Stimulated activated CD8-positive, alpha-beta memory T cell treated with anti-CD3 and anti-CD28 coated beads, Interleukin-4, amount 100 ng/mL, for 4 hours (primary cell): ENCODE measurements at places on chromosomes 2 and 18.

GRCh38 chr2:131056204-131056931, 36.9 kb downstream of the FAM168B start:
- no peak for DNase-seq

DNA sequence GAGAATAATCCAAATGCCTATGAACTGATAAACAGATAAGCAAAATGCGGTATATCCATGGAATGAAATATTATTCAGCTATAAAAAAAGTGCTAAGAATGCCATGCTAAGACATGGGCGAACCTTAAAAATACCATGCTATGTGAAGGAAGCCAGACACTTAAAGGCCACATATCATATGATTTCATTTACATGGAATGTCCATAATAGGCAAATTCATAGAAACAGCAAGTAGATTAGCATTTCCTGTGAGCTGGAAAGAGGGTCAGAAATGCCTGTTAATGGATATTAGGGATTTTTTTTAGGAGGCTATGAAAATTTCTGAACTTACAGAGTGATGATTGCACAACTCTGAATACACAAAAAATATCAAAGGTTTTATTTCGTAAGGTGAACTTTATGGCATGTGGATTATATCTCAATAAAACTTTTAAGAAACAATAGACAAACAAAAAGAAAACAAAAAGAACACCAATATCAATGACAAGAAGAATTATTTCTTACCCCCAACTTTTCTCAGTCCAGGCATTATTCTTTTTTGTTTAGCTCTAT, 1207.7 kb downstream of the SUCLG1 start:
- no peak for DNase-seq

- DNase-seq, result no peak
Observed at GRCh38 chr2:112836695-112837117, at the start of gene IL1B. Gene IL1B, minus strand, starts transcription at chr2:112836779. Its CDS starts 550 bp downstream, at chr2:112836229.

DNA sequence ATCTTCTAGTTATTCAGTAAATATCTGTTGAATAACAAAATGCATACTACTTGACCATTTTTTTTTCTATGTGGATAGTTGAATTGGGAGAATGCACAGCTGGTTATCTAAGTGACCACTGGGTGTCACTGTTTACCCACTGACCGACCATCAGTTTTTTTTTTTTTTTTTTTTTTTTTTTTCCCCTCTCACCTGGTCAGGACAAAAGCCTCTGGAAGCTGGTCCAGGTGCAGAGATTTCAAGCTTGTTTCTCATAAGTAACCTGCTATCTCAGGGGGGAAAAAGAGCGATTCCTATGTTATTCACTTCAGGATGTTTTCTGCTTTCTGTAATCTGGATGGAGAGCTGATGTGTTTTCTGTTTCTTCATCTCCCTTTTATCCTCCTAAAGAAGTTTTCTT, 256.0 kb downstream of the DCDC2C start:
- no peak for DNase-seq

- DNase-seq, result no peak
Observed at GRCh38 chr2:212672186-212672585, 133.6 kb upstream of the ERBB4 start.

- DNase-seq, result no peak
Observed at GRCh38 chr18:55249550-55249949, 290.3 kb upstream of the CCDC68 start.

GRCh38 chr2:144477957-144478311, 42.0 kb downstream of the ZEB2 start:
- DNase-seq, result no peak

DNA sequence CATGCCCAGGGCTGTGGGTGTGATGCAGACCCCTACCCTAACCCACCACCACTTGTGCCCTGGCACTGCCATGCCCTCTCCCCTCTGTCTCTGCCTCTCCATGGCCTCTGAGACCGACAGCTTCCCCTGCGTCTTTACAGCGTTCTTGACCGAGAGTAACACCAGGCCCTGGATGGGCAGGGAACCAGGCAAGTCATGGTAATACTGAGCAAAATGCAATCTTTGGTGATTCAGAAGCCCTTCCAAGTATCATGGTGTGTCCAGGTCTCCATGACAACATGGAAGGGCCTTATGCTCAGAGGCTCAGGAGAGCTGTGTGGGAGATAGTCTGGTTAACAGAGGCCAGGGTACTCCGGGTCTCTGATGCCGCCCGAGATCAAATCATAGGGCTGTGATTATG, 176.1 kb downstream of the KLHL29 start:
- DNase-seq, result no peak

GRCh38 chr2:145110668-145111356, 590.9 kb upstream of the ZEB2 start:
- no peak for DNase-seq

GRCh38 chr18:28682912-28683311, 506.0 kb upstream of the CDH2 start:
- no peak for DNase-seq

GRCh38 chr2:11748861-11749645, 2.6 kb downstream of the LPIN1 start:
- DNase-seq, result no peak

- DNase-seq, result no peak
Observed at GRCh38 chr2:27966466-27966865, 75.9 kb downstream of the BABAM2 start.

DNA sequence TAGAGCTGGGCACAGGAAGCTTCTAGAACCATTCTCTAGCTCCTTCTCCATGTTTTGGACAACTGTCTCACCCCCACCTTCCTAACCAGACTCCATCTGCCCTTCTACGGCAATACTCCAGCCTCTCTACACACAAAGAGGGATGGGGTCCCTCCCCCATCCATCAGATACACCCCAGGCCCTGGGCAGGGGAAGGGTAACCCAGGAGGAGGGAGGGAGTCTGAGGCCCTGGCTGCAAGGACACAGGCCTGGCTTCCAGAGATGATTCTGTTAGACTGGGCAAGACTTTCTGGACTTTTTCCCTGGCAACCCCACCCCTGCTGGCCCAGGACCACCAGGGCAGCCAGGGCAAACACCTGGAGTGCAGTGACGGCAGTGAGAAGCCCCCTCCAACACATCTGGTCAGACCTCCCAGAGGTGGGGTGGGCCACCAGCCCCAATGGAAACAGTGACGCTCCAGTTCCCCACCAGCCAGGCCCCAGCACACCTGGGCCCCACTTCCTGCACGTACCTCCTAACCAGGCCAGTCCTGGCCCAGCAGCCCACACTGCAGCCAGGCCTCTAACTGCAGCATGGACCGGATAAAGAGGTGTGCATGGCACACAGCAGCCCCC, 6.5 kb downstream of the CYP26B1 start:
- DNase-seq, result no peak

GRCh38 chr2:191360918-191361317, 115.7 kb downstream of the MYO1B start:
- no peak for DNase-seq

GRCh38 chr2:22273853-22274252, 1111.1 kb upstream of the KLHL29 start:
- DNase-seq, result no peak

DNA sequence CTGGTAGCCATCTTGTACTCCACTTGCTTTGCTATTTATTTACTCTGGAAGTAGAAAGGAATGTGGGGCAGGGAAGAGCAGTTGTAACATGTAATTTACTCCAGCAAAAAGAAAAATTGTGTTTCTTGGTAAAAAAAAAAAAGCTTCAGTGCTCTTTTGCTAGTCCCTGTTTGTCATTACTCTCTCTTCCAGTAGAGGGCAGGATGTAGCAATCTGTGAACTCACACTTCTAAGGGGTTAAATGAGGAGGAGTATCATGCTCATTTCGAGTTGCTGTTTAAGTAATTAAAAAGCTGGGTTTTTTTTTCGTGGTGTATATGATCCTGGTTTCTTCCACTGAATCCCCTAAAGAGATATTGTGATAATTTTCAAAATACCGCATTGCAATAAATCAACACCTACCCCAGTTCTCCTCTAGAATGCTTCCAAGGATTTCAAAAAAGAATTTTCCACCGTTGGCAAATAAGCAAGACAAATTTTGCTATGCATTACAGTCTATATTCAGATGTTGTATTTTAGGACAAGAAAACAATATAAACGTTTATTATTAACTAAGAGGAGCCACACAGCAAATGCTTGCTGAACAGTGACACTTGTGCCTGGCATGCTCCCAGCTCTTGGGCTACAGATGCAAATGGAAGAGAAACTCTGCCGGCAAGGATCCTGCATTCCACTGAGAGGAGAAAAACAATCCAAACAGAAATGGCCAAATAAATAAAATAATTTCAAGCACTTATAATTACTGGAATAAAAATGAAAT, 261.6 kb downstream of the ASXL3 start:
- DNase-seq, result no peak

GRCh38 chr18:63257453-63257852, 62.1 kb downstream of the BCL2 start:
- DNase-seq, result no peak

DNA sequence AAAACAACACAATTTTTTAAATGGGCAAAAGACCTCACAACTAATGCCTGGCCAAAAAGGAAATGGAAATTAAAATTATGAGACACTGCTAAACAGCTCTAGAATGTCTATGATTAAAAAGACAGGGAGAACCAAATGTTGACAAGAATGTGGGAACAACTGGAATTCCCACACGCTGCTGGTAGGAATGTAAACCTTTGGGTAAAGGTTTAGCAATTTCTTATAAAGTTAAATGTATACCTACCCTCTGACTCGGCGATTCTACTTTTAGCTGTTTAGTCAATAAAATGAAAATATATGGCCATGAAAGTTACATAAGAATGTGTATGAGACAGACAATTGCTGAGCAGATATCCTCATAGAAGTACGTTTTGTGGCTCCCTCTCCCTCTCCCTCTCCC, 60.9 kb downstream of the ATF2 start:
- no peak for DNase-seq

DNA sequence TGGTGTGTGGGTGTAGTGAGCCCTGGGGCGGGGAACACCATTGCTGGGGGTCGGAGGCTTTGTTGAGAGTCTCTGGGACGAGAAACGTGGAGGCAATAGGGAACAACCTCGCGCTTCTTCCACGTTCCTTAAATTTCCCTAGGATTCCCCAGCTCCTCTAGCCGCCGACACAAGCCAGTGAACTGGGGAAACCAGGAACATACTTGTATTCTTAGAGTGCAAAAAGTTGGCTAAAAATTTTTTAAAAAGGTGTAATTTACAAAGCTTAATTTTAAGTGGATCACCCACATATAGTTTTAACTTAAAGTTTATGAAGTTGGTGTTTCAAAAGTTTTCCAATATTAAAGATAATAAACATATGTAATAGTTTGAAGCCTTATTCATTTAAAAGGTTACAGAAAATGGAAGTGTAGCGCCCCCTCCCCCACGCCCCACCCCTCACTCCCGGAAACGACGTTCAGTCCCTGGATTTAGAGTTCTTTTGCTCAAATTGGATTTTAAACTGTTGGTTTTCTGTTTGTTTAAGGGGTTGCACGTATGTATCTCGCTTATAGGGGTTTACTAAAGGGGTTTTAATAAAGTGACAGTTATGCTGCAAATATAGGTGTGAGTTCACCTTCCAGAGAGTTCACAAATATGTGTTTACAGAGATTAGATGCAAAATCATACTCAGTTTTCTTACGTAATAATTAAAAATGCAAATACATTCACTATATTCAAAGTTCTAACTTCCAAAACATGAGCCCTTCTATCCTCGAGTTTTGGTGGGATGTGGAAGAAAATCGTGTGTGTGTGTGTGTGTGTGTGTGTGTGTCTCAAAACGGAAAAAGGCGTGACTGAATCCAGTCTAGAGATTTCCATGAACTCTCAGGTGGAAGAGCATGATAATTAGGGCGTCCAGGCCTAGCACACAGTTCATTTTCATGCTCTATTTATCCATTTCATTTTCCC, 872 bp downstream of the DSG2 start:
- no peak for DNase-seq

DNA sequence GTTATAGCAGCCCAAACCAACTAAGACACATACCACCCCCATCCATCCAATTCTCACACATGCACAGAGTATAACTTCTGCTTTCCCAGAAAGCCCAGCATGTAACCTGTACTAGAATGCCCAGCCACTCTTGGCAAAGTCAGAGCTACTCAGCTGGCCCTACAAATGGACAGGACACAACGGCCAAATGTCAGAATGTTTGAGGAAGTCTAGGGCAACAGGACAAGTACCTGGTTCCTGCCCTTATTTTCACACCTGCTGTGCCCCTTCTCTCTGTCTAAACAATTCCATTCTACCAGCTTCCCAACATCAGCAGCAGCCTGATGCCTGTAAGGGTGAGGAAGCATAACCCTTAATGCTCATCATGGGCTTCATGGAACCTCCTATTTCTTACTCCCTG, 15.1 kb upstream of the BZW1 start:
- no peak for DNase-seq

GRCh38 chr2:5132281-5132680, 559.9 kb upstream of the SOX11 start:
- DNase-seq, result no peak

DNA sequence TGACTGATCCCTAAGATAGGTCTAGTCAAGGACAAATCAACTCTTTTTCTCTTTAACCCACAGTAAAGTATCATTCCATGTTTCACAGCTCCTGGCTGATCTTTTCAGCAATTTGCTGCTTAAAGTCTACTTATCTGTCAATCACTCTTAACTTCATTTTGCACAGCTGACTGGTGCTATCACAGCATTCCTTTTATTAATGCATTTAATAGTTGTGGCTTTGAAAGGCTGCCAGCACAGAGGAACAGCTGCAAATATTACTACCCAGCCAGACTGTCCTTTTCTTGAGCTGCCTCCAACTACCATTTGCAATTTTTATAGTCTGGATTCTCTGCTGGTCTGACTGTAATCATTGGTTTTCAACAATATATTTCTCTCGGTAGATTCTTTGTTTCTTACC, 303.5 kb downstream of the STK39 start:
- no peak for DNase-seq

DNA sequence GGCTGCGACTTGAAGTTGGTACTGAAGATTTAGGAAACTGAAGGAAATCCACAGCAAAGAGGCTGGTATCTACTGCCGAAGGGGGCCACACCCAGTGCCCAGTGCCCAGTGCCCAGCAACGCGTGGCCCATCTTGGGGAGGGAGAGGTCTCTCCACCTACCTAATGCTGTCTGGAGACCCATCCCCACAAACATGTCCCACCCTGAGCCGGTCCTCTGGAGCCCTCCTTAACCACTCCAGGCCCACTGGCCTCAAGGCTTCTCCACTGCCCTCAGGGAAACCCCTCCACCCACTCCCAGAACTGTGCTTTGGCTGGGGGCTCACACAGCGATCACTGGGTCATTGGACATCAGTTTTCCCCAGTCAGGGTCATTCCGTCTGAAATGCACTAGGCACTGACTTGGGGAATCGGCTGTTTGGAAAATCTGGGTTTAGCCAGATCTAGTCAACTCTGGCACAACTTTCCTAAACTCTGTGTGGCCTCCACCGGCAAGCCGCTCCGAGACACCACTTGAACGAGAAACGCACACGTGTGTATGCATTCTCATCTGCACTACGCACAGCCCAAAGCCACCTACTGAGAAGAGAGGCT, 20.1 kb downstream of the GPR55 start:
- DNase-seq, result no peak

- no peak for DNase-seq
Observed at GRCh38 chr18:48925491-48925780, 25.3 kb downstream of the SMAD7 start.

DNA sequence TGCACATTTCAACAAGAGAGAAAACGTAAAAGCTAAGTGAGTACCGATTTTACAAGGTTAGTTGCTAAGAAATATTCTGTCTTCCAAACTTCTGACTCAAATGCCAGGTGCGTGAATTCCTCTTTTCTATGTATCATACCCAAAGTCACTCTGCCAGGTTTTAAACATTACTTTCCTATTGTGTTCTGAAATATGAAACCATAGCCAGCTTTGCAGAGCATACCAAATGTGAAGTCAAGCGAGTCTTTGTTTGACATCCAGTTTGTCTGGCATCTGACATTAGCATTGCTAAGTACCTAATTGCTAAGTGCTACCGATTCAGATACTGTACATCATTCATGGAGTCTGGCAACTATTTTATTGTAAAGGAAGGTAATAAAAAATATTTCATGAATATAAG, 321.9 kb upstream of the GALNT5 start:
- no peak for DNase-seq
